ENCODE measurements at places on chromosomes 2 and 18.

- peak; percentile 70 for DNase-seq
Observed at GRCh38 chr2:203340791-203341487, 12.7 kb downstream of the ABI2 start.

DNA sequence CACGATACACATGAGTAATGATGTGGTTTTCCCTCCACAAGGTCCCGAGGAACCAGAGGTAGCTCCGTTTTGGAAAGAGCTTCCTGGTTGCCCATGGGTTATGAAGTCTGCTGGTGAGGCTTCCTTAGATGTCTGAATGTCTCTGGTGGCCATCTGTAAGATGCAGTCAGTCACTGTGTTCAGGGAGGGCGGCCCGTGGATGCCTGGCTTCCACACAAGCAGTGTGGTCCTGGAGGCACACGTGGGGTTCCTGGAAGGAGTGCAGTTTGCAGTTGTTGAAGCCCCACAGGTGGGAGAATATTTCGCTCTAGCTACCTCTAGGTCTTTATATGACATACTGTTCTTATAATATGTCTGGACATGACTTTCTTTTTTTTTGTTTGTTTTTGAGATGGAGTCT is 209.0 kb downstream of the FAM210A start:
- DNase-seq, result no peak

DNA sequence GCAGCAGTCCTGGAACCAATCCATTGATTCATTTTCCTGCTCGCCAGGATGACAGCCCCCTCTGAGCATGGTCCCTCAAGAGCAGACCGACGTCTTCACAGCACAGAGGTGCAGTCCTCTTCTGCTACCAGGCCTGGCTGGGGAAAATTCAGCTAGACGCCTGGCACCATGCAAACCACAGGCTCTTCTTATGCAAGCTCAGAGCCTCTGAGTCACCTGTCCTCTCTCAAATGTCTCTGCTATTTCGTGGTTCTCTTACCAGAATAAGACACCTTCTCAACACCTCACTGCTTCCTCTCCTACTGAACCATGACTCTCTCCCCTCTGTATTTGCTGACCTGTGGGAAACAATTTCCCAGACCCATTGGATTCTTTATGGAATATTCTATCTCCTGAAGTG is 79.8 kb upstream of the CYRIA start:
- no peak for DNase-seq

GRCh38 chr2:45412754-45413379 is 198.2 kb downstream of the SRBD1 start:
- DNase-seq, result peak; percentile 32

- peak; percentile 58 for DNase-seq
Observed at GRCh38 chr2:181393472-181393871, 63.7 kb upstream of the ITGA4 start.

- peak; percentile 91 for DNase-seq
Observed at GRCh38 chr2:37832590-37833197, 92.4 kb upstream of the RMDN2 start.

DNA sequence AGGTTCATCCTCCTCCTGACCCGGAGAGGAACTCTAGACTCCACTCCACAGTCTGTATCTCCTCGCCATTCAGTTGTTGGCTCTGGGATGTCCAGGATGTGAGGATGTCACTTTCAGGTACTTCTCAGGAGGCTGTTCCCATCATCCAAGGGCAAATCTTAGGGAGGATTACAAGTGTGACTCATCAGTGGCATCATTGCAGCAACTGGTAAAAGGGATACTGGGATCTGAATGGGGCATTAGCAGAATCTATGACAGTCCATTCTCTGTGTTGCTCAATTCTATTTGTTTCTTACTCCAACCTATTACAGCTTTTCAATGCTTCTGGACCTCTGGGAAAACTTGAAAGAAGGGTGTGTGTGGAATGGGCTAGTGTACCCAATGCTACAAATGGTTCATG is 81.5 kb upstream of the FN1 start:
- DNase-seq, result no peak

DNA sequence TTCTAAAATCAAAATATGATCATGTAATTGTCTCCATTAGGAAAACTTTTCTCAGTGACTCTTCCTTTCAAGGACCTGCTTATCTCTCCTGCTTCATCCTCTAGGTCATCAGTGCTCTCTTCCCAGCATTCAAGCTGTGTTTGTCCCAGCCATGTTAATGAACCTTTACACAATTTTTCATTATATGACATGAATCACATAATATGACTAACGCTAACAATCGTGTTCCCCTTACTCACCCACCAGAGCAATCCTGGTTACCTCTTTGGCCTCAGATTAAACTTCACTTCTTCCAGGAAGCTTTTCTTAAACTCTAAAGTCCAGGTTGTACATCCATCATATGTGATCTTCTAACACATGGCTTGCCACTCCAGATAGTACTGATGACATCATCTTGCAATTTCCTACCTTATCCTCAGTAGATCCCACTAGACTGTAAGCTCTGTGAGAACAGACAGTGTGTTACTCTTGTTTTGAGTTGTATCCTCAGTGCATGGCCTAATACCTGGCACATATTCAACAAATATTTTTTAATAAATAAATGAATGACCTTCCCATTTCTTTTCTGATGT is 882.9 kb upstream of the ZEB2 start:
- DNase-seq, result no peak

DNA sequence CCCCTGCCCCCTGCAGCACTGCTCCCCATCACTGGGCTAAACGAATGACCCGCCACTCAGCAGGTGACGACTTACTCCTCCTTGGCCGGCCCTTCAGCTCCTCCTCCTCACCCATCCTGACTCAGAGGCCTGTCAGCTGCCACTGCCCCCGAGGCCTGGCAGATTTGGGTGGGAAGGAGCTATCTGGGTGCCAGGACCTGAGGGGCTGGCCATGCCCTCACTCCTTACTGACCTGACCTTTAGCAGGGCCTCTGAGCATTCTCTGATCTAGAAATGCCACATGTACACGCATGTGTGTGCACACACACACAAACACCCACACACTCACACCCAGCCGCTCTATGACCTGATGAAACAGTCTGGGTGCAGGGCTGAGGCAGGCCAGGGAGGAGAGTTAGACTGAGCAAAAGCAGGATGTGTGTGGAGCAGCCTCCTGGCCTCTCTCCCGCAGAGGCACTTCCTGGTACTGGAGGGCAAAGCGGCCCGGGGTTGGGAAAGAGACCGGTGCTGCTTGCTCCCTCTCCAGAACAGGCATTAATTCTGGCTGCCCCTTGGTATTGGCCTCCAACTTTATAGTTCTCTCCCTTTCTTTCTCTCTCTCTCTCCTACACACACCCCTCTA is 68.0 kb downstream of the ZFP36L2 start:
- peak; percentile 71 for DNase-seq

GRCh38 chr2:27495840-27496356 is 741 bp upstream of the GCKR start:
- DNase-seq, result no peak

- DNase-seq, result peak; percentile 13
Observed at GRCh38 chr2:101277111-101277510, 24.4 kb downstream of the CNOT11 start.
